ENCODE measurements at places on chromosomes 3 and 15.
A peak's percentile ranks its signal among the peaks of the same experiment; 100 is the strongest.

GRCh38 chr3:190970560-190970959 lies 108.1 kb upstream of the GMNC start:
- no peak for DNase-seq

DNA sequence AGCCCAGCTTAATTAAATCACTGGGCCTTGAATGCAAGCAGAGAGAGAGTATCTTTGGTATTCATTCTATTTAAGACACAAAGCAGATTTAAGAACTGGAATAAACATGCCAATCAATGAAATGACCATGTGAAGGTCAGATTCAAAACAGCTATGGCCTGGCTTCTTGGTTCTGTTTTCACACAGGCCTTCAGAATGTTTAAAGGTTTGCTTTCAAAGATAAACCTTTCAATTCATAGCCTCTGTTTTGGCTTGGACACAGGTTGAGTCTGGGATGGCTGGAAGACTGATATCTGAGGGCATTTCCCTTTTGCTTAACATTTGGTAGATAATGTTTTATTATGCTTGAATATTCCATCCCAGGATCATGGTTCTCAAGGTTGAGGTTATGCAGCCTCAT lies 244.4 kb upstream of the KBTBD8 start:
- DNase-seq, result no peak

- DNase-seq, result no peak
These were observed 2.6 kb downstream of the CILP start for GRCh38 chr15:65208647-65209046.

DNA sequence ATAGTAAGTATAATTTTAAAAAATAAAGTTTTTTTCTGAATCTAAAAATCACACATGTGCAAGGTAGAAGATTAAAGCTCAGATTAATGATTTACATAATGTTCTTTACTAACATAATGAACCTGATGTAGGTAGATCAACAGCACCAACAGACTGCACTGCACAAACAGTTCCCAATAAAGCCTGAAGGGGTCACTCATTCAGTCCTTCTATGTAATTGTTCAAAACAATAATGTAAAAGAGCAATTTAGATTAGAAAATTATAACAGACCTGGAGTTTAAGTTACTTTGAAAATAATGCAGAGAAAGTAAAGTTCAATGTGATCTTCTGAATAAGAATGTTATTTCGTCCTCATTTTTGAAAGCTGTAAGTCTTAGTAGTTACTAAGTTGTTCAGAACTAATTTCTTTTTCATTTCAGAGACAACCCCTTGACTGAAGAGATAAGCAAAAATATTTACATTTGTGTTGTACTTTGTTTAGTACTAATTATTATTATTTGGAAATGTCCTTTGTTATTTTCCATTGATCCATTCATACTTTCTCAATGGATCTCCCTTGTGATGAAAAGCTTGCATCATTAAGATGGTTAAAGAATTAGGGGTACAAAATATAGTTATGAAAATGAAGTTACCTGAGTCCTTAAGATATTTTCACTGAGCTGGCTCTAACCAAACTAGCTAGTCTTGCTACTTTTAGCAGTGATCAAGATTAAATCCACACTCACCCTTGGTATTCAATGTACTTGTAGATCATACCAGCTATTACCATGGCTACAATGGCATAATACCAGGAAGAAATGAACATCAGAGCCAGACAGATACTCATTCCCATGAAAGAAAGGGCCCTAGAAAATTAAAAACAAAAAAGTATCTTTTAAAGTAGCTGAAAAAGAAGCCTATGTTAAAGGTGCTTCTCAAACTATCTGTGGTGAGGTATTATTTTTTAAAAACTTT lies 16.8 kb downstream of the EMC4 start:
- peak; percentile 29 for DNase-seq

DNA sequence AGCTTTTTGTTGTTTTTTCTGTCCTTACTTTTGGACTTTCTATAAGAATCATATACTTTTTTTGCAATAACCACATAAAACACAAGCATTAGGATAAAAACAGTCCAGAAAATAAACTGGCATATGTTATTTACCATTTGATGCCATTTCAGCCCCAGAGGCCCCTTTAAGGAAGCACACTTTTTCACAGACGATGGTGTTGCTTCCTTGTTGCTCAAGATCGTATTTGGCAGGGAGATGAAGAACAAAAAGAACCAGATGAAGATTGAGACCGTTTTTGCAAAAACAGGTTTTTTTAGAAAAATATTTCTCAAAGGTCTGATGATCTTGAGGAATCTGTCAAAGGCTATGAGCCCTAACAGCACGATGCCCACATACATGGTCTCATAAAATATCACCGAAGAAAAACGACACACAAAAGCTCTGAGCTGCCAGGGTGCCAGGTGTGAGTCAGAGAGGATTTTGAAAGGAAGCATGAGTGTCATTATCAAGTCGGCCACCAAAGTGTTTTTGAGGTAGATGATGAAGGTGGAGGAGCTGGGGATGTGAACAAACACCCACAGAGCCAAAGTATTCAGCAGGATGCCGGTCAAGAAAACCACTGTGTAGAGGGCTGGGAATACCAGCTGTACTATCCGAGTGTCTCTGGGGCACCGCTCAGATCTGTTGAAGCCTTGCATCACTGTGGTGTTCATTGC lies 902 bp downstream of the P2RY13 start:
- DNase-seq, result peak; percentile 33

GRCh38 chr3:3200632-3201212 lies 21.2 kb upstream of the CRBN start:
- no peak for DNase-seq

DNA sequence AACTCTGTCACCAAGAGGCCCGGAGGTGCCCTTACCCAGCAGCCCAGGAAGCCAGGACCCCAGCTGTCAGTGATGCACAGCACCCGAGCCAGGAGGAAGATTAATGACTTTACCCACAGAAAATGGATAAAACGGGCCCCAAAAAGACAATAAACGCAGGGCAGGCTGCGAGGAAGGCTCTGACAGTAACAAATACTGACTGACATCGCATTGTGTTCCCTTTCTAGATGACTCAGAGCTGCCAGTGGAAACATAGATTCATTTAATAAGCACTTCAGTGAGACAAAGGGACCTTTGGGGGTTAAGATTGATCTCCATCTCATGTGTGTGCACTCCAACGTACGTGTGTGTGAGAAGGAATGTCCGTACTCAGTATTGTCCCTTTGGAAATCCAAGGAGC lies 225.3 kb upstream of the PPP2R3A start:
- DNase-seq, result no peak

DNA sequence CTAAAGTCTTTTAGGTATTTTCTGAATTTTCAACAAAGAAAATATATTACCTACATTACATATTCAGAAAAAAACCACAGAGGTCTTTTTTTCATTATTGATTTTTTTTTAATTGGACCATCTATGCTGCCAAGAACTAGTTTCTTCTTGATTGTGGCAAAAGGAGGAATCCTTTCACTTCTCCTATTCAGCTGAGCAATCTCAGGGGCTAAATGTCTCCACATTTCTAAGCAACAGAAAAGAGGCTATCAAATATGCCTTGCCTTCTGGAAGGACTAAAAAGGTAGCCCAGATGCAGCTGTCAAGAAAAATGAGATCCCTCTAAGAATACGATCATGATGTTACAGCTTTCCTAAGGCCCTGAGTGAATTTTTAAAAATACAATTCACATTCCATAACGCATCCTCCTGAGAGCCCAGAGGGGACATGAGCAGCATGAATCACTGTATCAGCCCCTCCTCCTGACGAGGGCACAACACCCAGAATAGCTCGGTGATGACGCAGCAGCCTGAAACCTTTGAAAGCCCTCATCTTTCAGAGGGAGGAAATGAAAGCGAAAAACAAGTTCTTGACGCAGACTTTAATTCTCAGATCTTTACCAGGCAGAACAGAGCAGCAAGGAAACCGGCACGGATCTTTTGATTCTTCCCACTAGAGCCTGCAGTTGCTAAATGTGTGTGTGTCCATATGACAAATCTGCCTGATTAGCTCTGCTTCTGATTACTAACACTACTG lies 24.6 kb downstream of the RUBCN start:
- DNase-seq, result peak; percentile 71

DNA sequence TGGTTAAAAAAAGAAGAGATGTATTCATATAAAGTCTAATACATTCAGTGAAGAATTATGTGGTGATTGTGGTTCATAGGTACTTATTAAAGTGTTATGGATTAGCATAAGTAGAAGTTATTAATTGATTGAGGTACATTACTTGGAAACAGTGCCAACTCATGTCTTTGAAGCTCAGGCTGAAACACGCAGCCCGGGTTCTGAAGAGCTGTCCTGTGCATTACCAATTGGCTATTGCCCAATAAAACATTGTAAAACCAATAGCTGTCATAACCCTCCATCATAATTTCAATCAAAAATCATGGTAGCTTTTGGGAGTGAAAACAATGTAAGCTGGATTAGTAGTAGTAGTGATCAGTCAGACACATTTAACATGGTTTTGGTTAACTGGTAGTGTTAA lies 560.1 kb downstream of the MCTP2 start:
- DNase-seq, result no peak

GRCh38 chr3:113070681-113071113 lies 79.9 kb downstream of the GTPBP8 start:
- no peak for DNase-seq

DNA sequence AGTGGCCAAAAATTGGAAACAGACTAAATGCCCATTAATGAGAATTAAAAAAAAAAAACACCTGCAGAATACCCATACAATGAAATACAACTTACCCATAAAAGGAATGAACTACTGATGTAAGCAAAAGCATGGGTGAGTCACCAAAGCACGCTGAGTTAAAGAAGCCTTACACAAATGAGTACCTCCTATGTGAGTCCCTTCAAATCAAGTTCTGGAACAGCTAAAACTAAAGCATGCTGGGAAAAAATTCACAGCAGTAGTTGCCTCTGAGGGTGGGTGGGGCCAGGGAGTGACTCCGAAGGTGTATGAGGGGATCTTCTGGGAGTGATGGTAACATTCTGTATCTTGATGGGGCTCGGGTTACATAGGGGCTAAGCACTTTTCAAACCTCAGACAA lies 11.4 kb downstream of the MYO5C start:
- DNase-seq, result no peak

GRCh38 chr3:13095408-13095937 lies 22.2 kb upstream of the IQSEC1 start:
- no peak for DNase-seq

DNA sequence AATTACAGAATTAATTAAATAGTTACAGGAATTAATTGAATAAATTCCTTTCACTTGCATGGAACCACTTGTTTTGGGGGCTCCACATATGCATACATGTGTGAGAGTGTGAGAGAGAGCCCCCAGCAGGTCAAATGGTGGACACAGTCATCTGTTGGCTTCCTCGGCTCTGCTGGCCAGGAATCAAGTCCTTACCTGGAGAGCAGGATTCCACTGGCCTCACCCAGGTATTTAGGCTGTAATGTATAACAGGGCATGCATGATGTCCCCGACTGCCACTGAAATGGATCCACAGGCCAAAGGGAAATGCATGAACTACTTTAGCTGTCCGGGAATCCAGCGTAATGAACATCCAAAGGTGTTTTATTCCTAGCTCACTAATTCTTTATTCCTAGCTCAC lies 139.7 kb upstream of the SMAD3 start:
- no peak for DNase-seq

- no peak for DNase-seq
These were observed 200.7 kb downstream of the MBNL1 start for GRCh38 chr3:152469248-152470025.

DNA sequence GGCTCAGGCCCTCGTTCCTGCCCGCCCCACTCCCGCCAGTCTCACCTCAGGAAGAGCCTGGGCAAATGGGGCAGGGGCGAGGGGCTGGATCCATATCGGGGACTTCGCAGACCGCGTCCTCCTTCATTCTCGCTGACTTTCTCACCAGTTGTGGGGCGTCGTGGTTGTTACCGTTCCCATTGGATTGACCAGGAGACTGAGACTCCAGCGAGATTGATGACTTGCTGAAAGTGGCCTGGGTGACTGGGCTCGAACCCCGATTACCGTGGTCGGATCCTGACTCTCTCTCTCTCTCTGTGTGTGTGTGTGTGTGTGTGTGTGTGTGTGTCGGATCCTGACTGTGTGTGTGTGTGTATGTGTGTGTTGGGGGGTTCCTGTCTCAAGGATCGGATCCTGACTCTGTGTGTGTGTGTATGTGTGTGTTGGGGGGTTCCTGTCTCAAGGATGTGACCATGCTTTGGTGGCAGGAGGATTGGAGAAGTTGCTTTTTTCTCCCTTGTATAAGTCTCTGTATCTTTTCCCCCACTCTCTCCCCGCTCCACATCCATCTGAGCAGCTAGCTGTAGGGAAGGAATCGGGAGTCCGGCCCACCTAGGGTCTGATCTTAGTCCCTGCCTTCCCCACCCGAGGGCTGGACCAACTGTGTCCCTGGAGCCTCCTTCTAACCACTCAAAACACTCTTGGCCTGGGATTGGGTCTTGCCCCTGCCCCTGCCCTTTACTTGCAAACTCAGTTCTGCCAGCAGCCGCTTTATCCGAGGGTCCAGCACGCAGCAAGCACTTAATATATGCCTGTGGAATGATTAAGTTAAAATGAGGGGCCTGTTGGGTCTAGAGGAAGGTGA lies 603 bp downstream of the PLEKHO2 start:
- DNase-seq, result no peak

GRCh38 chr3:108100906-108101660 lies 10.3 kb upstream of the CD47 start:
- DNase-seq, result no peak

- DNase-seq, result no peak
These were observed 332.1 kb downstream of the VGLL3 start for GRCh38 chr3:86658876-86659275.

DNA sequence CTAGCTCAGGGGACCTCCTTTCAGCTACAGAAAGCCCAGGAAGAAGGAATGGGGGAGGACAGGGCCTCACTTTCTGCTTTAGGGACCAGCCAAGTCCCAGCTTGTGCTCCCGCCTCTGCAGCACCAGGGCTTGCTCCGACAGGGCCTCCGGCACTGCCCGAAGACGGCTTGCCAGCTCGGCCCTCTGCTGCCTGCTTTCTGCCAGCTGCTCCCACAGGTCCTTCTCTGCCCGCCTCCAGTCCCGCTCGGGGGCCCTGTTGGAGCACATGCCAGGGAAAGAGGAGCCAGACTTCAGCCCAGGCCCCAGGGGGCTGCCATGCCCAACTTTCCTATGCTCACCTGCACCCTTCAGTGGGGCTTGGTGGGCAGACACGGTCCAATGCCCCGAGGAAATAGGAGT lies 4.3 kb upstream of the CLK3 start:
- no peak for DNase-seq

DNA sequence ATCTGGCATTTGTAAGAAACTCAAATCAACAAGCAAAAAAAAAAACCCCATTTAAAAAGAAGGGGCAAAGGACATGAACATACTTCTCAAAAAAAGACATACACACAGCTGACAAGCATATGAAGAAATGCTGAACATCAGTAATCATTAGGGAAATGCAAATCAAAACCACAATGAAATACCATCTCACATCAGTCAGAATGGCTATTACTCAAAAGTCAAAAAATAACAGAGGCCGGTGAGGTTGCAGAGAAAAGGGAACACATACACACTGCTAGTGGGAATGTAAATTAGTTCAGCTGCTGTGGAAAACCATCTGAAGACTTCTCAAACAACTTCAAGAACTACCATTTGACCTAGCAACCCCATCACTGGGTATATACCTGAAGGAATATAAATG lies 199.4 kb upstream of the THBS1 start:
- no peak for DNase-seq

GRCh38 chr3:18224426-18224825 lies 200.7 kb downstream of the SATB1 start:
- no peak for DNase-seq

- DNase-seq, result no peak
These were observed 191.8 kb downstream of the CGGBP1 start for GRCh38 chr3:87867001-87867400.

- no peak for DNase-seq
These were observed 48.4 kb upstream of the MEIS2 start for GRCh38 chr15:37148714-37149113.
